Glomerular endothelial cell (primary cell): ENCODE measurements at places on chromosomes 11 and 22. TPM values are rescaled to one million over a fixed set of nuclear protein-coding genes. Genes with fewer than 3 reads are reported as not detected.

GRCh38 chr11:10857459-10857708 lies 469 bp downstream of the ZBED5 start:
- no peak for DNase-seq

GRCh38 chr11:94525546-94526324 lies 13.5 kb downstream of the C11orf97 start:
- no peak for DNase-seq

GRCh38 chr22:35467681-35468434 lies 67.9 kb downstream of the MCM5 start:
- DNase-seq, result peak; percentile 36

DNA sequence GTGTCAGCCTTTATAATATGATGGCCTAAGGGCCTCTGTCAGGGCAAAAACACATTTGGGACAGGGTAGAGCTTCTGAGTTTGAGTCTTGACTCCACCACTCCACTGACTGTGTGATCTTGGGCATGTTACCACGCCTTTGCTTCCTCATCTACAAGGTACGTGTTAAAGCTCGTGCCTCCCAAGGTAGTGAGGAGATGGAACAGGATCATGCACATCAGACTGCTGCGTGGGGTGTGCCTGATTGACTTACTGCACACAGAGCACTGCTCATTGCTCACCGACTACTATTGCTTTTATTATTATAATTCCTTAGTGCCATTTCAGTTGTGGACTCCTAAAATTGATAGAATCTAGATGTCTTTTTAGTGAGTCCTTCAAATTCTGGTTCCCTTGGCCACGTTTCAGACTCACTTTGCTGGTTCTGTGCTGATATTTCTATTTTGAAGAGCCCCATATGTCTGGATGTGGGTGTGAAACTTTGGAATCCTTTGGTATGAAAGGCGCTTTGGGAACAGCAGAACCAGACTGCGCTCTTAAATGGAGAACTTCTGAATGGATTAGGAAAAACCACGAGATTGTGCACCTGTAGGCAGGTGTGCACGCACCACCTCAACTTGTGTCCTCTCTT lies 44.1 kb upstream of the RAB1B start:
- no peak for DNase-seq

GRCh38 chr11:70531281-70532065 lies 133.1 kb downstream of the CTTN start:
- no peak for DNase-seq

Gene OR51B5
- total RNA-seq, result not detected in 2 replicates

DNA sequence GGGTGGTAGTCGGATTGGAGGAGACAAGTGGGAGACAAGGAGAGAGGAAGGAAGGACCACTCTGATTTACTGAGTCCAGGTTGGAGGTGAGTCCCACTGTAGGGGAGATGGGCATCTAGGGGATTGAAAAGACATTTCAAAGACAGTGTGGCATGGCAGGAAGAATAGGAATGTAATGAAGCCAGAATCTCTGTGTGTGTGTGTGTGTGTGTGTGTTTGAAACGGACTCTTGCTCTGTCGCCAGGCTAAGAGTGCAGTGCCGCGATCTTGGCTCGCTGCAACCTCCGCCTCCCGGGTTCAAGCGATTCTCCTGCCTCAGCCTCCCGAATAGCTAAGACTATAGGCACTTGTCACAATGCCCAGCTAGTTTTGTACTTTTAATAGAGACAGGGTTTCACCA lies 4.2 kb upstream of the CSDC2 start:
- no peak for DNase-seq
